ENCODE measurements at places on chromosomes 2 and 18. TPM values are rescaled to one million over a fixed set of nuclear protein-coding genes. Genes with fewer than 3 reads are reported as not detected.

DNA sequence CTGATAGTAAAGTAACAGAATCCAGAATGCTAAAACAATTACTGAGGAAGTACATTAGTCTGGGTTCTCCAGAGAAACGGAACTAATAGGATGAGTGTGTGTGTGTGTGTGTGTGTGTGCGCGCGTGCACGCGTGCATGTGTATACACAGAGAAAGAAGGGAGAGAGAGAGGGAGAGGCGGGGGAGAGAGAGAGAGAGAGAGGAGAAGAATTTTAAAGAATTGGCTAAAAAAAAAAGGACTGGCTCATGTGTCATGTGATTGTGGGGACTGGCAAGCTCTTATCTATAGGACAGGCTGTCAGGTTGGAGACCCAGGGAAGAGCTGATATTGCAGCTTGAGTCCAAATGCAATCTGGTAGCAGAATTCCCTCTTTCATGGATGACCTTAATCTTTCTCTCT is 976.2 kb upstream of the CDH2 start:
- no peaks in the 10 kb centered on the region for H3K4me1 ChIP-seq
- H3K36me3 ChIP-seq = no peaks in the 10 kb centered on the region
- H3K4me3 ChIP-seq = no peak overlapping the region
- H3K27ac ChIP-seq = no peak overlapping the region
- no peaks in the 10 kb centered on the region for H3K27me3 ChIP-seq

- no peak for DNase-seq
- H3K4me3 ChIP-seq = no peak overlapping the region
- H3K4me1 ChIP-seq = no peaks in the 10 kb centered on the region
- H3K36me3 ChIP-seq = no peaks in the 10 kb centered on the region
These were observed 67.4 kb downstream of the RNF152 start for GRCh38 chr18:61825386-61825785.

GRCh38 chr2:223418604-223419199 is 183.5 kb downstream of the SCG2 start:
- H3K4me1 ChIP-seq = no peaks in the 10 kb centered on the region
- no peaks in the 10 kb centered on the region for H3K27me3 ChIP-seq
- no peak for DNase-seq
- no peak overlapping the region for H3K4me3 ChIP-seq
- H3K36me3 ChIP-seq = no peaks in the 10 kb centered on the region

GRCh38 chr2:86488561-86489250 is 47.5 kb downstream of the KDM3A start:
- H3K4me3 ChIP-seq = no peak overlapping the region
- no peak for DNase-seq
- H3K27ac ChIP-seq = peak overlapping the region; percentile 52
- H3K27me3 ChIP-seq = no peaks in the 10 kb centered on the region

DNA sequence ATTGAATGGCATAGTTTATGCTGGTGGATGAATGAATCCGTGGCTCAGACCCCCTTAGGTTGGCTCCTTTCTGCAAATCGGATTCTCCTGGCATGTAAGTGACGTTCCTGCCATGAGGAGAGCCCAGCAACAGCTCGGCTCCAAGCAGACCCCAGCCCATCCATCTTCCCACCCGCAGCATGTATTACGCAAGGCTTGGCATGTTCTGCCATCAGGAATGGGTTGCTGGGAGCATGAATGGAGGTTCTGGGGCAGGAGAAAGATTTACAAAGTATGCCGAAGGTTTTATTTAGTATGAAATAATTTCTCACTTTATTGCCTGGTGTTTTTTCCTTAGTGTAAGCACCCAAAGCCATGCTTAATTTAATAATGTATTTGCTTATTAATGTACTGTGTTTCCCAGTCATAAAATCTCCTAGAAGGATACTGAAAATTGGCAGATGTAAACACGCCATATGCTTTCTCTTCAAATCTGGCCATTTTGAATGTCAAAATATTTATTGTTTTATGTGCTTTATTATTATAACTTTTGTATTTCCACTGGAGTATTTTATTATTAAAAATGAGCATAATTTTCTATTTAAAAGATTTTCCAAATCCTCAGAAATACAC is 128.5 kb downstream of the ACKR3 start:
- H3K36me3 ChIP-seq = no peaks in the 10 kb centered on the region
- H3K4me3 ChIP-seq = no peak overlapping the region
- peaks cover 13% of the 10 kb centered on the region for H3K27me3 ChIP-seq

DNA sequence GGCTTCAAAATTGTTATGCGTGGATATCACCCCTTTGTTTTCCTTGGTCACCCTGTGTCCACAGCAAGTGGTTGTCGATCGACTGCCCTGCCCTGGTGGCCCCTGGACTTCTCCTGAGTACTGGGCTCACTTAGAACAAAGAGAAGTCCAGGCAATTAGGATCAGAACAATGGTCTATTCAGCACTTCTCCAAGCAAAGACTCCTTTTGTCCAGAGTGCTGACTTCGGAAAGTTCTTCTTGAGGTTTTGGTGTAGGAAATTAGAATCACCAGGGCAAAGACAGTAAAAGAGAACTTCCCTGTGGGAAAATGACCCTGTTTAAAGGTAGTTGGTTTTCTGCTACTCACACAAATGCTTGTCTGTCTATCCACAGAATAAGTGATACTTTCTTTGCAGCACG is 173.9 kb downstream of the FHOD3 start:
- H3K4me3 ChIP-seq = no peak overlapping the region
- DNase-seq = no peak
- H3K4me1 ChIP-seq = no peaks in the 10 kb centered on the region
- no peaks in the 10 kb centered on the region for H3K36me3 ChIP-seq
- H3K27me3 ChIP-seq = peaks cover 13% of the 10 kb centered on the region

DNA sequence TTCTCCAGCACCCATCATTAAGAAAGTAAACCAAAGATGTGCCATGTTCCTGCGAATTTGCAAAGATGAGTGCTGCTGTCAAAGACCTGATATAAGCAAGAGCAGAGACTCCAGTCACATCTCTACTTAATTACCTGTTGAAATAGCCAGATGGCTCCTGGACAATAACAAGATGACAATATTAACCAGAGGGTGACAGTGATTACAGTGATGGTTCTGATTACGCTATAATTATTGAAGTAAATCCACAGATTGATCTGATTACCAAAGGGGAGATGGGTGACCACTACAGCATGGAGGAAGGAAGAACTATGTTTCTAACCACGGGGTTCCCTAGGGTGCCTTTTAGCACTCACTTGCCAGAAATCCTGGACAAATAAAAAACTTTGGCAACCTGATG is 36.5 kb upstream of the AFF3 start:
- no peaks in the 10 kb centered on the region for H3K36me3 ChIP-seq
- DNase-seq = no peak
- H3K27me3 ChIP-seq = no peaks in the 10 kb centered on the region
- H3K4me3 ChIP-seq = no peak overlapping the region
- H3K27ac ChIP-seq = no peak overlapping the region

DNA sequence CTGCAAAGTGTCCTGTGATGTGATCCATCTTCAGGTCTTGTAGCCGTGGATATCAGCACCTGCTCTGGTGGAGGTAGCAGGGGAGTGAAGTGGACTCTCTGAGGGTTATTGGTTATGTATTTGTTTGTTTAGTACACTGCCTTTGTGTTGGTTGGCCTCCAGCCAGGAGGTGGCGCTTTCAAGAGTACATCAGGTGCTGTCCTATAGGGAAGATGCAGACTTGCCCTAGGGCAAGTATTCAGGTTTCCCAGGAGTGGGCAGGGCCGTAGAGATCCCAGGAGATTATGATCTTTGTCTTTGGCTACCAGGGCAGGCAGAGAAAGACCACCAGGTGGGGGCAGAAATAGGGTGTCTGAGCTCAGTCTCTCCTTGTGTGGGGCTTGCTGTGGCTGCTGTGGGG is 411.8 kb downstream of the SOX11 start:
- peaks cover 12% of the 10 kb centered on the region for H3K27me3 ChIP-seq
- no peaks in the 10 kb centered on the region for H3K4me1 ChIP-seq
- H3K4me3 ChIP-seq = no peak overlapping the region
- H3K36me3 ChIP-seq = no peaks in the 10 kb centered on the region
- no peak for DNase-seq
- H3K27ac ChIP-seq = no peak overlapping the region

DNA sequence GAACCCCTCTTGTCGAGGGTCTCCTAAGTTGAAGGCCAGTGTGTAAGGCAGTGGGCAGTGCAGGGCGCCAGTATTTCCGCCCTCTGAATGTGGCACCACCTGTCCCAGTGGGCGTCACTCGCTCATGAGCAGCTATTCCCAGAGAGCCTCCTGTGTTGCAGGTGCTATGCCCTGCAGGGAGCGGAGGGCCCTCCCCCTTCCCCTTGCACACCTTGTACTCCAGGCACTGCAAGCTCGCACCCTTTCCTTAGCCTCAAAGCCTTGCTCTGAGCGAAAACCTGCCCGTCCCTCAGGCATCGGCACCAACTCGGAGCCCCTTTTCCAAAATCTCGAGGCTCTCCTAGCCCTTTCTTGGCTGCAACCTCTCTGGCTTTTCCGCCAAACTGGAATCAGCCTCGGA is 282.7 kb downstream of the AGAP1 start:
- H3K36me3 ChIP-seq = no peaks in the 10 kb centered on the region
- H3K27ac ChIP-seq = no peak overlapping the region
- no peak for DNase-seq
- H3K4me1 ChIP-seq = no peaks in the 10 kb centered on the region
- H3K4me3 ChIP-seq = no peak overlapping the region

GRCh38 chr2:101251844-101252407 is 760 bp upstream of the CNOT11 start:
- H3K4me3 ChIP-seq = peak overlapping the region; percentile 92
- no peaks in the 10 kb centered on the region for H3K27me3 ChIP-seq
- peaks cover 54% of the 10 kb centered on the region for H3K4me1 ChIP-seq
- peak; percentile 43 for DNase-seq
- H3K36me3 ChIP-seq = peaks cover 14% of the 10 kb centered on the region
- peak overlapping the region; percentile 96 for H3K27ac ChIP-seq

GRCh38 chr2:171163261-171163660 is 2.6 kb upstream of the TLK1 start:
- H3K4me1 ChIP-seq = peaks cover 18% of the 10 kb centered on the region
- no peak for DNase-seq
- H3K27ac ChIP-seq = no peak overlapping the region
- H3K4me3 ChIP-seq = peak overlapping the region; percentile 49

The DSC2 gene
- not detected for total RNA-seq

The SCN1A gene
- not detected for total RNA-seq

Measured in naive thymus-derived CD8-positive, alpha-beta T cell (primary cell).